ENCODE measurements at places on chromosomes 16 and 17. TPM values are rescaled to one million over a fixed set of nuclear protein-coding genes. Genes with fewer than 3 reads are reported as not detected.

The OSGIN1 gene
- 4.9 TPM for total RNA-seq

The TLCD1 gene
- total RNA-seq = 55.7 TPM

The KRT36 gene
- total RNA-seq = not detected

The GSPT1 gene
- 194 TPM for total RNA-seq

The SLC47A1 gene
- 16.1 TPM for total RNA-seq

The TMEM114 gene
- not detected for total RNA-seq

The CTF1 gene
- 2.9 TPM for total RNA-seq

The ANKRD40CL gene
- not detected for total RNA-seq

The RTN4RL1 gene
- 0.80 TPM for total RNA-seq

The OTOP3 gene
- not detected for total RNA-seq

The MYH1 gene
- not detected for total RNA-seq

The RNF222 gene
- total RNA-seq = not detected

The ZNF385C gene
- 0.21 TPM for total RNA-seq

The KDM8 gene
- total RNA-seq = 7.9 TPM

The PERCC1 gene
- not detected for total RNA-seq

The LRRC36 gene
- 0.54 TPM for total RNA-seq

The HNF1B gene
- total RNA-seq = not detected

The ITGB4 gene
- 100 TPM for total RNA-seq

The MARVELD3 gene
- total RNA-seq = 0.08 TPM

The FADS6 gene
- not detected for total RNA-seq

The RSKR gene
- 17.2 TPM for total RNA-seq

The SLC16A13 gene
- total RNA-seq = 13.1 TPM

The SDR42E1 gene
- total RNA-seq = 0.33 TPM

The KRT39 gene
- not detected for total RNA-seq

The DNAH9 gene
- total RNA-seq = not detected

The KCNAB3 gene
- 3.5 TPM for total RNA-seq

The DNAAF1 gene
- total RNA-seq = not detected

The GPR179 gene
- total RNA-seq = 0.03 TPM

The MT3 gene
- not detected for total RNA-seq

The TPSAB1 gene
- not detected for total RNA-seq

The ARL5C gene
- total RNA-seq = not detected

The STH gene
- total RNA-seq = not detected

The CYGB gene
- total RNA-seq = 6.0 TPM

The TBC1D3 gene
- total RNA-seq = not detected

The PYDC1 gene
- total RNA-seq = not detected

The KRTAP2-3 gene
- not detected for total RNA-seq

The LGALS9B gene
- total RNA-seq = not detected

The RNF166 gene
- 19.8 TPM for total RNA-seq

The EVI2B gene
- total RNA-seq = 0.08 TPM

The ZSCAN32 gene
- 18.9 TPM for total RNA-seq

The PLSCR3 gene
- 32.0 TPM for total RNA-seq

The KRTAP2-1 gene
- not detected for total RNA-seq

The KRTAP9-2 gene
- total RNA-seq = not detected

The SPATA22 gene
- total RNA-seq = not detected

The USP43 gene
- total RNA-seq = 7.3 TPM

The EIF5A gene
- total RNA-seq = 728 TPM

The MRPL10 gene
- total RNA-seq = 41.9 TPM

The ANKFN1 gene
- not detected for total RNA-seq

The ABCC11 gene
- not detected for total RNA-seq

The MMP25 gene
- 0.67 TPM for total RNA-seq

The KRT31 gene
- not detected for total RNA-seq

The NHLRC4 gene
- total RNA-seq = 4.0 TPM
